ENCODE measurements at places on chromosomes 2 and 18.
A peak's percentile ranks its signal among the peaks of the same experiment; 100 is the strongest.

DNA sequence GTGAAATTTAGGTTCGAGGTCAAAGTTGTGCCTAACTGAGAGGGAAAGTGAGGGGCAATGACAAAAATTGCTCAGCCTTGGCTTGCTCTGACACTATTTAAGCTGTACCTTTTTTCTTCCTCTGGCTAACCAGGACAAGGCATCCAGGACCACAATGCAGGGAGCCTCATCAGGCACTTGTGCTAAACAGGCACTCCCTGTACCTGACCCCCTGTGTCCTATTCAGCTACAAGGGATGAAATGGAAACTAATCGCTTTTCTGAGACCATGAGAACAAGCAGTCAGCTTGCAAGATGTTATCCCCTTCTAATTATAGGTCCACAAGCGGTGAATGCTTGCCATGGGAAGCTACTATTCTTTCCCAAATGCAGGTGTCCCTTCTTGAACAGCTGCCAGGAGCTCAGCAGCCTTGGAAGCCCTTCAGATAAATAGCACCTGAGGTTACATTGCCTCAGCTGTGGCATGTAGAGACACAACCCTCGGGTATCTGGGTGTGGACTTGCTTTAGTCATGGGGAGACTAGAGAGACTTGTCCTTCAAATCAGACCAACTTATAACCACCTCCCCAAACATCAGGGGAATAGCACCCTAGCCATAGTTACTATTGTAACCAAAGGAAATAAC, 19.1 kb upstream of the ITGA6 start:
- H3K4me1 ChIP-seq, result no peaks in the 10 kb centered on the region
- DNase-seq, result no peak
- no peak overlapping the region for H3K4me3 ChIP-seq
- no peaks in the 10 kb centered on the region for H3K36me3 ChIP-seq

DNA sequence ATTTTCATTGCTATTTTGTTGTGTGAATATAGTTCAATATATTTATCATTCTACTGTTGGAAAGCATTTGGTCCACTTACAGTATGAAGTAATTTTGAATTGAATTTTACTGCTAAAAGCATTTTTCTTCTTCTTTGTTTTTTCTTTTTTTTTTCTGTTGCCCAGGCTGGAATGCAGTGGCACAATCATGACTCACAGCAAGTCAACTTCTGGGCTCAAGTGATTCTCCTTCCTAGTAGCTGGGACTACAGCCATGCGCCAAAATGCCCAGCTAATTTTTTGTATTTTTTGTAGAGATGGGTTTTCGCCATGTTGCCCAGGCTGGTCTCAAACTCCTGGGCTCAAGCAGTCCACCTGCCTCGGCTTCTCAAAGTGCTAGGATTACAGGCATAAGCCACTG, 2.4 kb upstream of the ETAA1 start:
- DNase-seq, result no peak
- H3K27me3 ChIP-seq, result no peaks in the 10 kb centered on the region
- H3K4me1 ChIP-seq, result peaks cover 13% of the 10 kb centered on the region
- H3K36me3 ChIP-seq, result no peaks in the 10 kb centered on the region
- H3K27ac ChIP-seq, result no peak overlapping the region

DNA sequence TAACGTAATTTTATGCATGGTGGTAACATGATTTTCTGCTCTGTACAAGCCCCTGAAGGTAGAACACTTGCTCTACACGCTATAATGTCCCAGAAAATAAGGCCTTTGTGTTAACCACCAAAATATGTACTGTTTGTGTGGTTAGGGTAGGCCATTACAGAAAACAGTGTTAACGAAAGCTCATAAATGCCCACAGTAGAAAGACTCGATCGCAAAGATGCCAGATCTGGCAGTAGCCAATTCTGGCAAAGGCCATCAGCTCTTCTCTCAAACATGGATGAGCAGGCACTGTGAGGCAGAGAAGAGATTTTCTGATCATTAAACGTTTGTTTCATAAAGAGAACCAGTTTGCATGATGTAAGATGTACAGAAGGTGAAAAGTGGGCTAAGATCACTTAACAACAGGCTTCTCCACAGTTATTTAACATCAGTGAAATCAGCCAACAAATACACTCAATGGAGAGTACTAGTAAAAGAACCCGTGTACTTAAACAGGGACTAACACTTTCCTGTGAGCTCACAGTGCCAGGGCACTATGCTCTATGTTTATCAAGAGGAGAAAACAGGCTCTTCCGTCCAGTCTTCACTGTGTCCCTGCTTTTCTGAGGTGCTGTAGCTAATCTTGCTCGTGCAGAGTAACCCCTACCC, 80.3 kb downstream of the SPRED2 start:
- H3K27ac ChIP-seq, result no peak overlapping the region
- H3K36me3 ChIP-seq, result no peaks in the 10 kb centered on the region
- DNase-seq, result no peak
- H3K4me3 ChIP-seq, result no peak overlapping the region
- no peaks in the 10 kb centered on the region for H3K4me1 ChIP-seq
- no peaks in the 10 kb centered on the region for H3K27me3 ChIP-seq

DNA sequence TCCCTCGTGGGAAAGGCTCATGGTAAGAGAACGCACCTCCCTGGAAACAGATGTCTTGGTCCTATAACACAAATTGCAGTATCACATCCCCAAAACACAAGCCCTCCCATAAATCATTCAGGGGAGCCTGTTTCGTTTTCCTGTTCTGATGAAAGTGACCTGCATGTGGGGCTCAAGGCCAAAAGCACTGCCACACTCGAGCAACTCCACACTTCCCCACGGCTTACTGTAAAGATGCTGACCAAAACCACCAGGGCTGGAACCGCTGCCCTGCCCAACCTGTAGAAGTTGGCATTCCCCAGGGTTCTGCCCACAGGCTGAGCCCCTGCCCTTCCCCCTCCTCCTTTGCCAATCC, 139.7 kb downstream of the BCL11A start:
- H3K36me3 ChIP-seq, result no peaks in the 10 kb centered on the region
- peaks cover 10% of the 10 kb centered on the region for H3K27me3 ChIP-seq
- H3K4me3 ChIP-seq, result no peak overlapping the region
- no peak overlapping the region for H3K27ac ChIP-seq

GRCh38 chr2:85468704-85469349, 50.3 kb downstream of the SH2D6 start:
- H3K27ac ChIP-seq, result no peak overlapping the region
- H3K27me3 ChIP-seq, result no peaks in the 10 kb centered on the region
- no peak for DNase-seq
- no peaks in the 10 kb centered on the region for H3K4me1 ChIP-seq
- no peaks in the 10 kb centered on the region for H3K36me3 ChIP-seq
- no peak overlapping the region for H3K4me3 ChIP-seq

- no peak overlapping the region for H3K4me3 ChIP-seq
- DNase-seq, result no peak
- no peaks in the 10 kb centered on the region for H3K27me3 ChIP-seq
- H3K4me1 ChIP-seq, result no peaks in the 10 kb centered on the region
- no peak overlapping the region for H3K27ac ChIP-seq
Observed at GRCh38 chr18:56576826-56577573, 61.4 kb downstream of the TXNL1 start.

- no peaks in the 10 kb centered on the region for H3K27me3 ChIP-seq
- no peak for DNase-seq
- H3K36me3 ChIP-seq, result peaks cover 29% of the 10 kb centered on the region
- peaks cover 8% of the 10 kb centered on the region for H3K4me1 ChIP-seq
Observed at GRCh38 chr2:218485986-218486667, 67.2 kb downstream of the VIL1 start.

GRCh38 chr2:3139906-3140305, 237.7 kb downstream of the EIPR1 start:
- no peaks in the 10 kb centered on the region for H3K4me1 ChIP-seq
- no peak overlapping the region for H3K4me3 ChIP-seq
- no peak overlapping the region for H3K27ac ChIP-seq

DNA sequence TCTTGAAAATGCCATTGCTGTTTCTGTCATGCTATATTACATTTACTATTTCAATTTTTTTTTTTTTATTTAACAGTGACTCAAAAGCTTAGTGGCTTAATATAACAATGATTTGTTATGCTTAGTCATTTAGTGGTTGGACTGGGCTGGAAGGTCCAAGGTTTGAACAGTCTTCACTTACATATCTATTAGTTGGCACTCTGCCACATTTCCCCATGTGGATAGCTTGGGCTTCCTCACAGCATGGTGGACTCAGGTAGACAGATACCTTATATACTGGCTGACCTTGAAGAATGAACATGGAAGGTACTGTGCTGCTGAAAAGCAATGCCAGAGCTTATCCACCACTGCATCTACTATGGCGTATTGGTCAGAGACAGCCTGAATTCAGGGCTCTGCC, 909.5 kb upstream of the SOX11 start:
- H3K27me3 ChIP-seq, result no peaks in the 10 kb centered on the region
- no peak overlapping the region for H3K27ac ChIP-seq
- H3K4me1 ChIP-seq, result no peaks in the 10 kb centered on the region
- no peak for DNase-seq
- no peaks in the 10 kb centered on the region for H3K36me3 ChIP-seq
- no peak overlapping the region for H3K4me3 ChIP-seq

DNA sequence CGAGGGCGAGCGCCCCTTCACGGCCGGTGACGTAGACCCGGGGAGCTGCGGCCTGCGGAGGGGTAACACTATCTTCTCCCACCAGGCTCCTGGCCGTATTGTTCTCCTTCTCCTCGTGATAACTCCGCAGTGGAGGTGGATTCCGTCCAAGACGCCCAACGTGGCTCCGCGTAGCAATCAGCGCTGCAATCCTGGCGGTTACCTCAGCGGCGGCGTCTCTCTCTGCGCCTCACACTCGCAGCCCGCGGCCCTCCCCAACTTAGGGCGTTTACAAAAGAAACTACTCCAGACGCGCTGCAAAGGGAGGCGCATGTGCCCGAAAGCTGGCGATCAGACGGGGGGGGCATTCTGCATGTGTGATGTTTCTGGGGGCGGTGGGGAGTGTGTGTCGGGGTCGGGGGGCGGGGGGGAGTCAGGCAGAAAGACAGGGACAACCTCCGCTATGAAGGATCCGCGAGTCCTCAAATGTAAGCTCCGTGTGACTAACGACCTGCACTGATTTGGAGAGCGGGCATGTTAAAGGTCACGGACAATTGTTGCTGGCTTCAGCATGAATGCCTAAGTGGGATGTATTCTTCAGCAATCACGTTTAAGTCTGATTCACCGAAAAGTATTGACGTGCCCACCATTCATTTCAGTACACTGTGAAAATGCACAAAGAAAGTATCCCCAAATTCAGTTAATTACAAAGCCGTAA, 1.3 kb upstream of the ZNF516 start:
- no peak overlapping the region for H3K4me3 ChIP-seq
- H3K27me3 ChIP-seq, result peaks cover 12% of the 10 kb centered on the region
- peaks cover 21% of the 10 kb centered on the region for H3K4me1 ChIP-seq
- H3K36me3 ChIP-seq, result no peaks in the 10 kb centered on the region
- no peak overlapping the region for H3K27ac ChIP-seq

GRCh38 chr18:35740656-35741055, 159.1 kb downstream of the GALNT1 start:
- no peaks in the 10 kb centered on the region for H3K27me3 ChIP-seq
- no peaks in the 10 kb centered on the region for H3K36me3 ChIP-seq
- no peak for DNase-seq
- H3K27ac ChIP-seq, result no peak overlapping the region

GRCh38 chr2:216516730-216517350, 18.2 kb downstream of the RPL37A start:
- no peak for DNase-seq
- H3K36me3 ChIP-seq, result no peaks in the 10 kb centered on the region
- no peak overlapping the region for H3K27ac ChIP-seq
- no peak overlapping the region for H3K4me3 ChIP-seq

GRCh38 chr18:61820882-61821281, 71.9 kb downstream of the RNF152 start:
- no peak for DNase-seq
- no peaks in the 10 kb centered on the region for H3K4me1 ChIP-seq
- no peak overlapping the region for H3K27ac ChIP-seq
- H3K36me3 ChIP-seq, result no peaks in the 10 kb centered on the region
- no peaks in the 10 kb centered on the region for H3K27me3 ChIP-seq
- H3K4me3 ChIP-seq, result no peak overlapping the region

- DNase-seq, result peak; percentile 62
- no peaks in the 10 kb centered on the region for H3K36me3 ChIP-seq
- H3K4me3 ChIP-seq, result no peak overlapping the region
- H3K4me1 ChIP-seq, result peaks cover 16% of the 10 kb centered on the region
Observed at GRCh38 chr2:64488050-64488974, 34.4 kb downstream of the LGALSL start.

DNA sequence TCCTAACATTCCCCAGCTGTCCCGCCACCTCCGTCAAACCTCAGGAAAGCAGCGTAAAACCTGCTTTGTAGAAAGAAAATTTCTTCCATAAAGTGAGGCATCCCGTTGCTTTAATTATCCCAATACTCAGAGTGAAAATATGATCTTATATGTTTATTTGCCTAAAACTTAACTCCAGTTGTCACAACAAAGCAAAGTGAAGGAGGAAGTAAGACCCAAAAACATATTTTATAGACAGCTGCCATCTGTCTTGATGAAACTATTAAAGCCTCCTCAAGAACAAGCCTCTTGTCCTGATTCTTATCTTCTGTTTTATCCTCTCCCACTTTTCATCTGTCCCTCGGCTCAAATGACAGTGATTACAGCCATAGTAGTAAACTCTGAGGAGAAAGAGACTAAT, 28.9 kb upstream of the LPIN2 start:
- H3K36me3 ChIP-seq, result no peaks in the 10 kb centered on the region
- no peaks in the 10 kb centered on the region for H3K27me3 ChIP-seq
- H3K4me1 ChIP-seq, result peaks cover 8% of the 10 kb centered on the region
- no peak overlapping the region for H3K4me3 ChIP-seq

- H3K36me3 ChIP-seq, result no peaks in the 10 kb centered on the region
- no peaks in the 10 kb centered on the region for H3K27me3 ChIP-seq
- DNase-seq, result no peak
- no peak overlapping the region for H3K27ac ChIP-seq
Observed at GRCh38 chr18:72826736-72827135, 41.1 kb downstream of the NETO1 start.

DNA sequence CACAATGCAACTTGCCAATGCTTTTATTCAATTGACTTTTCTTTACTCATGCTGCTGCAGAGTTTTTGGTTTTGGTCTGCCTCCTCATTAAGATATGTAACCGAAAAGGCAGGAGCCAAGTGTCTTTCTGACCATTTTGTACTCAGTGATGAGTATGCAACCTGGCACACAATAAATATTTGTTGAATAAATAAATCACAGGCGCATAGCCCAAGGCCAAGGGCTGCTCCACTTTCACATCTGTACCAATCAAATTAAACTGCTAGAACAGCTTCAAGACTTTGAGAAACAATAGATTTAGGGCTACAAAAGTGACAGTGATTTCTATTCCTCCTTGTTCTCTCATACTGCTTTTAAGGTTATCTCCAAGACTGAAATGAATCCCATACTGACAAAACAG, 828.2 kb downstream of the RNF144A start:
- H3K36me3 ChIP-seq, result no peaks in the 10 kb centered on the region
- DNase-seq, result no peak
- H3K27me3 ChIP-seq, result no peaks in the 10 kb centered on the region
- H3K4me3 ChIP-seq, result no peak overlapping the region
- H3K27ac ChIP-seq, result no peak overlapping the region
- peaks cover 10% of the 10 kb centered on the region for H3K4me1 ChIP-seq

DNA sequence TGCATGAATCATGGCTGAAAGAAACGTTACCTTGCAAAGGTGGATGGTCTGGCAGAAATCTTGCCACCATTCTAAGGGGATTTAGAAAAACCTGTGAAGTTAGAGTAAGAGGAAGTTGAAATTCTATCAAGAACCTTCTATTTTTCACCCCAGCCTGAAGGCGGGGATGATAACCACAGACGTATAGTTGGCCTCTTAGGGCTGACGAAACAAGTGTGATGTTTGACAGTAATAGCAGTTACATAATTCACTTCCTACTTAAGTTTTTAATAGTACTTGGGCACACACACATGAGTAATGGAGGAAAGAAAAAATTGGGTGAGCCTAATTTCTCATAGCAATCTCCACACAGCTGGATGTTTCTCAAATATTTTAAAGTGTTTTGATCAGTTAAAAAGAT, 336.6 kb upstream of the SALL3 start:
- DNase-seq, result no peak
- H3K4me1 ChIP-seq, result no peaks in the 10 kb centered on the region
- H3K36me3 ChIP-seq, result no peaks in the 10 kb centered on the region
- H3K27me3 ChIP-seq, result no peaks in the 10 kb centered on the region
- H3K27ac ChIP-seq, result no peak overlapping the region

Data from CD4-positive, alpha-beta memory T cell (primary cell).